DMS79 (cell line): ENCODE measurements at places on chromosomes 1 and 21.

GRCh38 chr1:233673947-233674431, 60.1 kb downstream of the KCNK1 start:
- DNase-seq, result no peak

DNA sequence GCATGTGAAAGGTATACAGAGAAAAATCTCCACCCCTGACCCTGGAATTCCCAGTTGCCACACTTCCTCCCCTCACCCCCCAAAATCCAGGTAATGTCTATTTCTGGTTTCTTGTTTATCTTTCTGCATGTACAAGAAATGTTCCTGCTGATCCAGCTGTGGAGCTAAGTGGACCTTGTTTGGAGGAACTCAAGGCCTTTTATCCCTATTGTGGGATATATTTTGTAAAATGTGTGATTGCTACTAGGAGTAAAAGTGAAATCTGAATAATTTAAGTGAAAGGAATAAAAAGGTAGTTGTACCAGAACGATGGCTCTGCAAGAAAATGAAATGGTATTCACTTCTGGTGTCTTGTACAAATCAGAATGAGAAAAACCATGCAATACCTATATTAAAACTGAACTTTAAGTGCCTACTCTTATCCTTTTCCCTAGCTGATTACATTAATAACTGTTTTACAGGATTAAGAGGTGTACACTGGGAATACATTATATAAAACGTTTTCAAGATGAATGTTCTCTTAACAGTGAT, 3.0 kb downstream of the SPEN start:
- DNase-seq, result peak; percentile 12

GRCh38 chr1:116415200-116415698, 42.2 kb downstream of the ATP1A1 start:
- no peak for DNase-seq

GRCh38 chr1:235244974-235245592, 82.9 kb downstream of the ARID4B start:
- DNase-seq, result no peak

- DNase-seq, result no peak
Observed at GRCh38 chr1:160076295-160076694, 5.0 kb upstream of the KCNJ9 start.

- DNase-seq, result no peak
Observed at GRCh38 chr1:46494910-46495309, 5.3 kb downstream of the DMBX1 start.

DNA sequence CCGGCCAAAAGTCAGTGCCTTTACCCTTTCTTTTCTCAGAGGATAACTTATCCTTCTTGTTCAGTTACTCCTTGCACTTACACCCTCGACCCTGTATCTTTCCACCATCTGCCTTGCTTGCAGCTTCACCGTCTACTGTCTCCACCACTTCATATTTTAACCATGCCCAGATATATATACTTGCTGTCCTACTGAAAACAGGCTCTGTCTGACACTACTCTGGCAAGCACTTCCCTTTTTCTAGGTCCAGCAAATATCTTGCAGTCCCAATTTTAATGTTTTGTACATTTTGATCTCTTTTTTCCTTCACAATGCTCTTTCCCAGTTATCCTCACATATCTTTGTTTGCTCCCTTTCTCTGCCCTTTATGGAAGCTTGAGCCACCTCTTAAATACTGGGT, 308.6 kb downstream of the TPR start:
- no peak for DNase-seq

GRCh38 chr1:167148421-167148820, 54.5 kb downstream of the STYXL2 start:
- no peak for DNase-seq

- no peak for DNase-seq
Observed at GRCh38 chr1:15345705-15346345, 63.9 kb upstream of the EFHD2 start.

DNA sequence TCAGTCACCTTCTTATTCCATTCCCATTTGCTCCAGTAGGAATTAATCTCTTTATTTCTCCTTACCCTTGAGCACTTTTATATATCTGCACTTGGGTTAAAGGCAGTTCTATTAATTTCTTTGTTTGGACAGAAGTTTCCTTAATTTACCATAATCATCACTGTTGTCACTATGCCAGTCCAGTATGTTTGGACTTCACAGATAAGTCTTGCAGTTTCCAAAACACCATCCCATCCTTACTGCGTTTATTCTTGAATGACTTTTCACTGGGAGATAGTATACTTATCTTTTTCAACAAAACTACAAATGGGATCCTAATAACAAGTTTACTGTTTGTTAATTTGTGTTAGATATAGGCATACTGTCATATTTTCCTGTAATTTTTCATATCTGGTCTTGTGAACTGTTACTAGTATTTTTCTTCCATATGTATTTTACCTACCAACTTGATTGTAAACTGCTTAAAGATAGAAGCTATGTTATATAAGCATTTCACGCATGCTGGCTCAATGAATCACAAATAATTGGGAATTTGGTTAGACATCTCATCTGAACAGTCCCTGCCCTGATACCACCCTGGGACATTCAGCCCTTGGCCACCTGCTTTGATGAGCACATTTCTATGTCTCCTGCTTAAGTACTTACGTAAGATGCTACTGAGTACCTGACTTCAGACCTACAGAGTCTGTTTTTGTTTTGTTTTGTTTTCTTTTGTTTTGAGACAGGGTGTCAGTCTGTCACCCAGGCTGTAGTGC, 78.2 kb downstream of the OLFML2B start:
- no peak for DNase-seq

DNA sequence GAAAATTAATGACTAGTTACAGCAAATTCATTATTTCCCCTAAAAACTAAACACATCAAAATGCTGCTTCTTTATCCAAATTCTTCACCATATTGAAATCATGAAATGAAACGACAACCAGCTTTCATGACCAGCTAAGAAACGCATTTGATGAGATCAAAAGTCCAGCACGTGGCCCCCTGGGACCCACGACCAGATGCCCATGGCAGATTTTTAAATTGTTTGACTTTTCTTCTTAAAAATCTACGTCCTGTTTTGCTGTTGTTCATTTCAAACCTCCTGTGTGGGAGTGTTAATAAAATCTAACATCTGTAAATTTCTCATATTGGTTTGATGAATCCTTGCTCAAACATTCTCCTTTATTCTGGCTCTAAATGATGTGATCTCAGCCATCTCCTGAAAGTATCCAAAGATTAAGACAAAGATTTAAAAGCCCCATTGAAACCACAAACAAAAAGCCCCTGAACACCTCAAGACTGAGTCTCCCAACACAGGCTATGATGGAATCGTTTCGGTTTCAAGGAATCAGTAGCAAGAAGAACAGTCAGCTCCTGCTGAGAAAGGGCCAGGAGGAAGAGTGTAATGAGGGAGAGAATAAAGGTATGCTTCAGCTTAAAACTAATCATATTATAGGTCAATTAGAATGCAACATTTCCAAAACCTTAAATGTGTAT, 523.6 kb downstream of the SMYD3 start:
- no peak for DNase-seq

DNA sequence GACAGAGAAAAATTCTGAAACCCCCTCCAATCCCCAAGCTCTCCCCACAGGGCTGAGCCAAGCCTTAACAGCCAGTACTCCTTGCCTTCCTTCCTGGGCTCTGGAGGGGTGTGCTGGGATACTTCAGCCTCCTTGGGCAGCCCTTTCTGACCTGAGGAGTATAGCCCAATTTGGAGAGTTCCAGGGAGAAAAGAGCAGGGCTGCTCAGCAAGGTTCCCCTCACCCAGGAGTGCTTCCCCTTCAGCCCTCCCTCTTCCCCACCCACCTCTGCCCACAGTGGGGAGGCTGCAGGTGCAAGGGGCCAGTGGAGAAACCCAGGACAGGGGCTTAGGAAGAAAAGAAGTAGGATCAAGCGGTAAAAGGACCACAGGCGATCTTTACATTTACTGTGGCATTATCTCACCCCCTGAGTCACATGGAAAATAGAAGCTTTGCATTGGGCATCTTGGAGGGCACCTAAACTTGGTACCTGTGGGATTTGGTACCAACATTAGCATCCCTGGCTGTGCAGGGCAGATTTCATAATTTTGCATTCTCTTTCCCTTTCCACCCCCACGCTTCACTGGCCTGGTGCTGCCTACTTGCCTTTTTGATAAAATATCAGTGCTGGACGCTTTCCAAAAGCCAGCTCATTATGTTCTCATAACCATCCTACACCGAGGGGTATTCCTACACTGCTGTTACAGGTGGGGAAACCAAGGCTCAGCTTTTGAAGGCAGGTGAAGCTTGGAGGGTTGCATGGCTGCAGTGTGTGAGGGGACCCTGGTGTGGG, 2.8 kb upstream of the ADORA1 start:
- DNase-seq, result no peak
